ENCODE measurements at places on chromosomes 4 and X.

- DNase-seq, result no peak
Measured at GRCh38 chr4:149980121-149980682, 98.0 kb upstream of the DCLK2 start.

GRCh38 chrX:2705046-2705832 is 14.1 kb downstream of the CD99 start:
- no peak for DNase-seq

DNA sequence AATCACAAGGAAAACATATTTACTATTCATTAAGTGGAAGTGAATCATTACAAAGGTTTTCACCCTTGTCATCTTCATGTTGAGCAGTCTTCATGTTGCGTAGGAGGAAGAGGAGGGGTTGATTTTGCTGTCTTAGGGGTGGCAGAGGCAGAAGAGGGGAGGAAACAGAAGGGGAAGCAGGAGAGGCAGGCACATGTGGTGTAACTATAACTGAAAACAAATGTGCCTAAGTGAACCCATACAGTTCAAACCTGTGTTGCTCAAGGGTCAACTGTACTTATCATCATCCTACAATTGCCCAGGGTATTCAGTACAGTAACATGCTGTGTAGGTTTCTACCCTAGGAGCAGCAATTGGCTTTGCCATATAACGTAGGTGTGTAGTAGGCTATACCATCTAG is 47.2 kb downstream of the SYNPO2 start:
- DNase-seq, result peak; percentile 43

DNA sequence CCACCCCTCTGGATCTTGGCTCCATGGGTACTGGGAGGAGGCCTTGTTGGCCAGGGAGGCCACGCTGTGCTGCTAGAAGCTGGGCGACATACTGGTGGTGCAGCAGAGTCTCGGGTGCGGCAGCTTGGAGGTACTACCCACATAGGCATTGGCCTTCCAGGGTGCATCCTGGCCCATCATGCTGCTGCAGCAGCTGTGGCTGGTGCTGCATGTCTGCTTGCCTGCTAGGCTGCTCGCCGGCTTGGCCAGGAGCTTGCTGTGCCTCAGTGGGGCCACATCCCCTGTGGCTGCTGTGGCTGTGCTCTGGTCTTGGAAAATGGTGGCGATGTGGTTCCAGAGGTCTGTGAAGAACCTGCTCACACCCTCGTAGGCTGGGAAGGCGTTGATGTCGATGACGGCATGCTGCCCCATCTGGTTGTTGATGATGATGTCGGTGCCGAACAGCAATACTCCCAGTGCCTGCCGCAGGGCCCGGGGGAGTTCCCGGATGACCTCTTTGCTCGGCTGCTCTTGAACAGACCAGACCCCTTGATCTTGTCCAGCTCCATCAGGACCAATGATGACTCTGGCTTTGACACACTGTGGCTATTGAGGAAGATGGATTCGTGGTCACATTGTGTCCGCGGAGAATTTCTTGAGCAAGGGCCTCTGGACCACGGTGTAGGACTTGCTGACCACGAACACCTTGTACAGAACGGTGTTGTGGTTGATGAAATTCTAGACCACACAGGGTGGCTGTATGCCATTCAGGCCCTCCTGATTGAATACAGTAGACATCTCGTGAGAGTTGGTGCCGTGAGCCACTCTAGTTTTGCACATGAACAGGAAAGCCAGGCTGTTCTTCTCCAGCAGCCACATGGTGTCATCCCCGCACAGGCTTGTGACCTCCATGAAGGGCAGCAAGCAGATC is 11.8 kb downstream of the RBM10 start:
- peak; percentile 14 for DNase-seq

DNA sequence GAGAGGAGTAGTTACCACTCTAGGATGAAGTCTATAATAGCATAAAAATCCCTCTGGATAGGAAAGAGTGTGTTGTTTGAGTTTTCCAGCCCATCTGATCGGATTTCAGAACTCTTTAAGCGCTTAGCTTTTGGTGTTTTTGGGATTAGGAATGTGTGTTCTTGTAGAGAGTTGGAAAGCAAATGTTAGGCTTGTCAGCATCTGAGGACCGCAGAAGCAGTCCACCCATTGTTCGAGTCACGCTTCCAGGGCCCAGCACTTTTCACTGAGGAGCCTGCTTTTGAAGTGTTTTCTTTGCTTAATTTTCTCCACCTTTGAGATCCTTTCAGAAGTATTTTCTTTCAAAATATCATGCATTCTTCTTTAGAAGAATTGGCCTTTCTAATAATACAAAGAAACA is 306.2 kb downstream of the TENM3 start:
- no peak for DNase-seq

GRCh38 chr4:53716011-53716410 is 124.7 kb upstream of the LNX1 start:
- no peak for DNase-seq

- DNase-seq, result no peak
Measured at GRCh38 chrX:153776611-153777045, 4.2 kb upstream of the SRPK3 start.

- peak; percentile 45 for DNase-seq
Measured at GRCh38 chr4:5824635-5825034, 68.3 kb downstream of the CRMP1 start.

GRCh38 chr4:142347241-142347640 is 498.9 kb downstream of the INPP4B start:
- no peak for DNase-seq

- no peak for DNase-seq
Measured at GRCh38 chr4:25888781-25889180, 25.2 kb upstream of the SMIM20 start.

DNA sequence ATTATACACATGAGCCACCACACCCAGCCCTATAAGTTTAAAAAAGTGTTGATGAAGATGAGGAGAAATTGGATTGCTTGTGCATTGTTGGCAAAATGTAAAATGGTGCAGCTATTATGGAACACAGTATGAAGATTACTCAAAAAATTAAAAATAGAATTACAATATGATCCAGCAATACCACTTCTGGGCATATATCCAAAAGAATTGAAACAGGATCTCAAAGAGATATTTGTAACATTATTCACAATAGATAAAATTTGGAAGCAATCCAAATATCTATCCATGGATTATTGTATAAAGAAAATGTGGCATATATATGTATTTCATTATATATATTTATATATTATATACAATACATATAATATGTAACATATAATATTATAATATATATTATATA is 515.6 kb upstream of the GNPDA2 start:
- DNase-seq, result no peak

GRCh38 chr4:74628852-74629620 is 165.3 kb downstream of the BTC start:
- DNase-seq, result peak; percentile 30

- no peak for DNase-seq
Measured at GRCh38 chr4:11111370-11111769, 317.3 kb downstream of the HS3ST1 start.

Data from KBM-7 (cell line).